Myometrial cell (primary cell): ENCODE measurements at places on chromosomes 3 and 15. TPM values are rescaled to one million over a fixed set of nuclear protein-coding genes. Genes with fewer than 3 reads are reported as not detected.

Gene SLC15A2
- total RNA-seq = under 0.01 TPM in 1 of 2 replicates, not detected in the other

Gene SENP5
- 14.1 and 24.6 TPM in 2 replicates for total RNA-seq

Gene CFAP100
- not detected in 2 replicates for total RNA-seq

Gene SPINT1
- total RNA-seq = 8.4 and 9.0 TPM in 2 replicates

Gene CATSPER2
- 0.58 and 2.1 TPM in 2 replicates for total RNA-seq

Gene ANKUB1
- not detected in 2 replicates for total RNA-seq

Gene ZDHHC19
- not detected in 2 replicates for total RNA-seq

Gene GPR176
- 88.4 and 93.1 TPM in 2 replicates for total RNA-seq
